ENCODE measurements at places on chromosomes 6 and 20.

DNA sequence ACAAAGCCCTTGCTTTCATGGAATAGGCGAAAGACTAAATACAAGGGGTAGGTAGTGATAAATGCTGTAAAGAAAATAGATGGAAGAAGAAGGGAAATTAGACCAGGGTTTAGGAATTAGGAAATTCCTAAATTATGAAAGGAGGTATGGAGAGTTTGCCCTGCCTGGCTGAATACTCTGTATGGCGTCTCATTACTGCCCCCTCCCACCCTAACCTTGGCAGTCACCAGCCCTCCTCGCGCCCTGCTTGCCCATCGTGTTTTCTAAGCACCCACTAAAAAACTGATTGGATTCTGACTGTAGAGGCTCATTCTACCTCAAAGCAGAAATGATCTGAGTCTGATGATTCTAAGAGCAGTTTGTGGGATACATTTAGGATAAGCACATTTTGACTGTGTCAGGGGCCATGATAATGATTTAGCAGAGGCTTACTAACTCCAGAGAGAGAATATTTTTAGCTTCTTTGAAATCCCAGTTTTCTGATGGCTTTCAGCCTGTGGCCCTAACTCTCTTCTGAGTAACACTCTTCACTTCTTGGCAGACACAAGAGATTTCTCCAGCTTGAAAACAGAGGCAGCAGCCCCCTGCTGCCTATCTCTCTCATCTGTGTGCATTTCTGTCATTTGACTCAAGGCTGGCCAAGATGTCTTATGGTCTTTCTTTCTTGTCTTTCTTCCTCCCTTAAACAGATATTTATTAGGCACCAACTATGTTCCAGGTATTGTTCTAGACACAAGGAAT is 1.4 kb upstream of the CHD6 start:
- DNase-seq = no peak

- no peak for DNase-seq
Observed at GRCh38 chr6:13405961-13406477, 77.7 kb upstream of the TBC1D7 start.

- DNase-seq = no peak
Observed at GRCh38 chr20:59051666-59052185, 9.1 kb upstream of the PRELID3B start.

DNA sequence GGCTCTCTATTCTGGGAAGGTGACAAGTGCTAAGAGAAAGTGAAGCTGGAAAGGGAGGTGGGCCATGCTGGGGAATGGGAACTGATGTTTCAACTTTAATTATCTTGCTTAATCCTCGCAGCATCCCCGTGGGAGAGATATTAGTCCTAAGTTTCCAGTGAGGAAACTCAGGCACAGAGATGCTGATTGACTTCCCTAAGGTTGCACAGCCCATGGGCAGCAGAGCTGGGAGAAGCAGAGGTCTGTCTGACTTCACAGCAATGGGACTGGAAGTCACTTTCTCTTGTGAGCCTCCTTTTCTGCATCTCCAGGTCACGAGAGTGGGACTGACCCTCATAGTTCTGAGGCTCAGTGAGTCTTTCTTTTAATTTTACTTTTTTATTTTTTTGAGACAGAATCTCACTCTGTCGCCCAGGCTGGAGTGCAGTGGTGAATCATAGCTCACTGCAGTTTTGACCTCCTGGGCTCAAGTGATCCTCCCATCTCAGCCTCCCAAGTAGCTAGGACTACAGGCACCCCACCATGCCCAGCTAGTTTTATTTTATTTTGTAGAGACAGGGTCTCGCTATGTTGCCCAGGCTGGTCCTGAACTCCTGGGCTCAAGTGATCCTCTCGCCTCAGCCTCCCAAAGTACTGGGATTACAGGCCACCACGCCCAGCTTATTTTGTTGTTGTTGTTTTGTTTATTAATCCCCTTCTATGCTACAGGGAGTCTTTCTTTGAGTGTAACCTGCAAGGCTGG is 2.6 kb downstream of the RAB44 start:
- DNase-seq = no peak

DNA sequence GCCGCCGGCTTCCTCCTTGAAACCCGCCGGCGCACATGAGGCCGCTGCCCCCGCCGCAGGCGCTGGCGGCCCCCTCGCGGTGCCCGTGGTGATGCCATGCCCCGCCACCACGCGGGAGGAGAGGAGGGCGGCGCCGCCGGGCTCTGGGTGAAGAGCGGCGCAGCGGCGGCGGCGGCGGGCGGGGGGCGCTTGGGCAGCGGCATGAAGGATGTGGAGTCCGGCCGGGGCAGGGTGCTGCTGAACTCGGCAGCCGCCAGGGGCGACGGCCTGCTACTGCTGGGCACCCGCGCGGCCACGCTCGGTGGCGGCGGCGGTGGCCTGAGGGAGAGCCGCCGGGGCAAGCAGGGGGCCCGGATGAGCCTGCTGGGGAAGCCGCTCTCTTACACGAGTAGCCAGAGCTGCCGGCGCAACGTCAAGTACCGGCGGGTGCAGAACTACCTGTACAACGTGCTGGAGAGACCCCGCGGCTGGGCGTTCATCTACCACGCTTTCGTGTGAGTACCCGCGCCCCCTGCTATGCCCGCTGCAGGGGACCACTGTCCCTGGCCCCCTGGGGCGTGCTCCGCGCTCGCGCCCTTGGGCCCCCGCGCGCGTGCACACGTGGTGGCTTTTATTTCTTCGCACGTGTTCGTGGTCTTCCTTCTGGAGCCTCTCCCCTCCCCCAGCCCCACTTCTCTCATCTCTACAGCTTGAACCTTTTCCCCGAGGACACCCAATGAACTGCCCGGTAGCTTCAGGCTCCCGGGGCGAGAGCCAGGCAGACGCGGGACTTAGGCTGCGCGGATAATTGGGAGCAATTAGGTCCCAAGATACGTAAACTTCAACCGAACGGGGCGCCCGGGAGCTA is 453 bp downstream of the KCNQ5 start:
- DNase-seq = peak; percentile 85

- no peak for DNase-seq
Observed at GRCh38 chr20:8740265-8740664, 328.6 kb upstream of the PLCB4 start.

- no peak for DNase-seq
Observed at GRCh38 chr6:151723152-151723551, 84.3 kb upstream of the ESR1 start.

DNA sequence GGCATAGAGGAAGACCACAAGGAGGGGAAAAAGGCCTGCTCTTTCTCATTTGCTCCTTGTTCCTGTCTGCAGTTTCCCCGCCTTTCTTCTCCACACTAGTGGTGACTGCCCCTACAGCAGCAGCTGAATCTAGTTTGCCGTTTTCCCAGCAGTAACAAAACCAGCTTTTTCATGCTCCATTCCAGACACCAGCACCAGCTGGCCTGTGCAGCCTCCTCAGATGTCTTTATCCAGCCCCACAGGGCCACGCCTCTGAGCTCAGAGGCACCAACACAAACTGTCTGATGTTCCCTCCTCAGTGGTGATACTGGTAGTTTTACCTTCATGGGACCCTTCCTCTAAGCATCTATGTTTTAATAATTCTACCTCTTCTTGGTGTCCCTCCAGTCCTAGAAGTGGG is 70.4 kb upstream of the SLC24A3 start:
- DNase-seq = no peak

DNA sequence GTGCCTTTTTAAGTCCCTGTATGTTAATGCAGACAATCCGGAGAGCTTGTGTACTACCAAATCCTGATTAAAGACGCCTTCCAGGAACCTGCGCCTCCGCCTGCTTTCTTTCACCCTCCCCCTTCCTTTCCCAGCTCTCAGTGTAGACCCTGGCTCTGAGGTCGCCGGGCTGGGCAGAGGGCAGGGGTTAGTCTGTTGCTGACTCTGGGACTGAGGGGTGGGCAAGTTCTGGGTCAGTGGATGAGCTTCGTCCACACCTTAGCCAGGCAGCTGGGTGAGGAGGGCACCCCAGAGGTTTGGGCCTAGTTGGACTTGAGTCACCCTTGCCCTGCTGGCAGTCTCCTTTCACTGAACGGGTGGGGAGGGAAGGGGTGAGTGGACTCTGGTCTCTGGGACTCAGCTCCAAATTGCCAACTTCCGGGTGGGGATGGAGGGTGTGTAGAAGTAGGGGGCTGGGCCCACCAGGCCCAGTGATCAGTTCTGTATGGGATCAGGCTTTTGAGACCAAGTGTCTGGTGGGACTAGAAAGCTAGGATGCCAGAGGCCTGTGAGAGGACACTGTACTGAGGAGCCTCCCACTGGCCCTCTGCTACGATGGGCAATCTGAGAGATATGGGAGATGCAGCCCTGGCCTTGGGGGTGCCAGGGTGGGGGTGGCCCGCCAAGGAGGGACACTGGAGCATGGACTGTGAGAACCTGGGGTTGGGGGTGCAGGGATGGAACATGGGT is 21.3 kb upstream of the SLC22A7 start:
- DNase-seq = no peak

DNA sequence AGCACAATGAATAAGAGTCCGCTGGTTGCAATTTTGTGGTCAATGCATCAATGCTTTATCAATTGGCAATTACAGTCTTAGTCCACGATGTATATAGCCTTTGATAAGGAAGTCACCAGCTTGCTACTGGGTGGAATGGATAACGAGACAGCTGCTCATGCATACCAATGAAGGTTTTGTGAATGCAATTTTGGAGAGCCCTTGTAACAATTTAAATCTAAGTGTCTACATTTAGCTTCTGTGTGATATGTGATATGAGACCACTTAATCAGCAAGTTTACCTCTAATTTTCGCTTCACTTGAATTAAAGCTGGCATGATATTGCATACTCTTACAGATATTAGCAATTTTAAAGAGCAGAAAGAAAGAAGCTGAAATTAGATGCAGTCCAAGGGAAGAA is 543.9 kb downstream of the RNF144B start:
- no peak for DNase-seq

GRCh38 chr20:5205348-5206210 is 78.8 kb downstream of the CDS2 start:
- DNase-seq = peak; percentile 90

DNA sequence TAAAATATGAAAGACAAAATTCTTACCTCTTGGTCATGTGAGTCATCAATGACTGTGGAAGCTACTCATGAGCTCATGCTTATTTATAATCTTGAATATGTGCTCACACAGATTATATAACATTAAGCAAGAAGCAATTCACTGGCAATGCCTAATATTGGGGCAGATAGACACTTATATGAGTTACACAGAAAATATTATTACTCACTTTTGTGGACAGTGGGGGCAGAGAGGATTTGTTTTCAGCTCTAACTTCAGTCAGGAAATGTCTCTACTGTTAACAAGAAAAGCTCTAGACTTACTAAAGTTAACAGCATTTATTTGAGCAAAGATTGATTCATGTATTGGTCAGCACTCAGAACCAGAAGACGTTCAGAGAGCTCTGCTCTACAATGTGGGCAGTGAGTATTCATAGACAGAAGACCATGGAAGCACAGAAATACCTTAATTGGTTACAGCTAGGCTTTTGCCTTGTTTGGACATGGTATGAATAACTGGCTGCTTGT is 85.8 kb upstream of the AHI1 start:
- no peak for DNase-seq

DNA sequence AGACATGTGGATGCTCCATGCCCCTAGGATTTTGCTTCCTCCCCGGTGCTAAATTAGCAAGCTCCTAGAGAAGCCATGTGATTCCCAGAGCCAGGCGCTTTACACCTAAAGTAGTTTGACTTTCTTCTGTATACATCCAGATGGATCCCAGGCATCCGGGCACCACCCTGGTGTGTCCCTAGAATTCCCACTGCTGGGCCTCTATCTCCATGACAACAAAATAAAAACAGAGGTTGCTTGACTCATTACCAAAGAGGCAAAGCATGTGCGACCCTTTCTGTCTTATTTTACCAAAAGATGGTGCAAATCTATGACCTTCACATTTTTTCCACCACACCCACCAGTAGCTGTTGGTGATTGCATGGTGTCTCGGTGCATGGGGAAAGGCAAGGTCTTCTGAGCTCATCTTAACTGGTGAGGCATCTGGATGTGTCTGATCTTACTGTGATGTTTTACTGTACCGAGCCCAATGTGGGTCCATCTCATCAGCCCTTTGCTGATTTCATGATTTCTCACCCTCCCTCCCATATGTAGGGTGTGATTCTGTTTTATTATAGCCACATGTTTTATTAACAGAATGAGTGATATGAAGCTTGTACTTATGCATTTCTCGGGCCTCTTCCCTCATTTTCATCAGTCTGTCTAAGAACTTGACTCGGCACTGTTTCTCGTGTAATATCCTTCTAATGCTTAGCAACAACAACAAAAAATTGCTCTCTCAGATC is 27.4 kb upstream of the VAPB start:
- no peak for DNase-seq

DNA sequence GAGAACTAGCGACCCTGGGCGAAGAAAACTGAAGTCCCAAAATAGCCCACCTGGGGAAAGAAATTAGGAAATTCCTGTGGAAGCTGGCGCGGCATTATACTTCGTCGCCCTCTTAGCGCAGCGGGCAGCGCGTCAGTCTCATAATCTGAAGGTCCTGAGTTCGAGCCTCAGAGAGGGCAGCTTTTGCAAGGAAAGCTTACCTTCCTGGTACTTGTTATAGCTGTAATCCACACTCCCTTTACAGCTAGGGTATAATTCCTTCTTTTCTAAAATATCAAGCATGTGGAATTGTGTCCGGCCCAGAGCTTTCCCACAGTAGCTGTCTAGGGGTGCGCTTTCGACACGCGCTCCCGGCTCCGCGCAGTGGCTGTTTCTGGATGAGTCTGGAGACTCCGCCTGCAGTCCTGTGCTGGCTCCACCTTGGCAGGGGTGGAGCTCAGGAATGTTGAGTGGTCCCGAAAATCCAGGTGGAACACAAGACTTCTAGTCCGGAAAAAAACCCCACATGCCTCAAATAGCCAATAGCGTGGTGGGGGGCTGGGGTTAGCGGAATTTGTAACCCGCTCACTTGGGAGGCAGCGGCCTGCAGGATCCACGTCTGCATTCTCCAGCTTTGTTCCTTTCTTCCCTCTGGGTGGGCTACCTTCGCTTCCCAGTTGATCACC is 83.7 kb upstream of the ZNF322 start:
- DNase-seq = peak; percentile 12

DNA sequence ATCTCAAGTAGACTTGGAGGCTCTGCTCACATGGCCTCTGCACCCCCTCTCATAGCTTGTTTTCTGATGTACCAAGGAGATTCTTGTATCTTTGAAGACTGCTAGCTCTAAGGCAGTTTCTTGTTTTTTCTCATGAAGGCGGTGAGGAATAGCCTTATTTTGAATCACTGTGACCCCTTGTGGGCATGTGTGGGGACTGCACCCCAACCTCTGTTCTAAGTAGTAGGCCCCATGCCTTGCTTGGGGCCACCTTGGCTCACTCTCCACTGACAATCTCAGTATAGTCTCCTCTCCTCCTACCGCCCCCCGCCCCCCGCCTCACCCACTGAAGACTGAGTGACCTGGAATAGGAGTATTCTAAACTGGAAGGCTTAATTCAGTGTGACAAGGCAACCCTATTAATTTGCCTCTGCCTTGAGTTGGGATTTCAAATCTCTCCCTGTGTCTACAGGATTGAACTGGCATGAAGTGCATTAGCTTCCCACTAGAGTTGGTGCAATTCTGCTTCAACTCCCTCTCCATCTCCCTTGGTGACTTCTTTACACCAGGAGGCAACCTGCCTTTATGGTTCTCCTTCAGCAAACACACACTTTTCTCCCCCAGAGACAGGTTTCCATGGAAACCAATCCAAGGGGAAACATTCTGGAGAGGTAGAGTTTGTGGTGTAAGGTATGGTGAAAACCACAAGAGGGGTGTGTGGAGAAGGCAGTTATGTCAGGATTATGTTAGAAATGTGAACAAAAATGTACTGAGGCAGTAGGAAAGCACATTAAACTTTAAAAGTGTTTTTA is 75.4 kb upstream of the ECI2 start:
- peak; percentile 85 for DNase-seq
